Omental fat pad (tissue), 4 donors: ENCODE measurements at places on chromosomes 6 and 20.
A peak's percentile ranks its signal among the peaks of the same experiment; 100 is the strongest.

DNA sequence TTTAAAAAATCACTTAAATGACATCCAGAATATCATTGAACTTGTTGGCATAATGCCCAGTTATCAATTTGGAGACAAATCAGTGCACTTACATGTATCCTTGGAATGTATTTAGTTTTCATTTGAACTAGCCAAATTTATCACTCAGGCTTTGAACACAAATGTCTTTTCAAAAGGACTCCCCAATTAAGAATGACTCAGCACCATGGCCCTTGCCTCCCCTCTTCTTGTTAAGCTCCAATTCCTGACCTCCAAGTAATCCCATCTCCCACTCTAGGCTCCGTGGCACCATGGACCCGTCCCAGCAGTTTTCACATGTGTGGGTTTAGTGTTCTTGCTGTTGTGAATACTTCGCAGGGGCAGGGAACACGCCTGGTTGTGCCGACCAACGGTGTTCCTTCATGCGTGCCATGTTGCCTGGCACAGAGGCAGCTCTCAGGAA is 2.7 kb downstream of the AKAP12 start:
- DNase-seq: no peak

- no peak for DNase-seq
Measured at GRCh38 chr6:136764517-136764993, 27.7 kb downstream of the MAP3K5 start.

- DNase-seq: no peak
Measured at GRCh38 chr20:52748285-52748932, 223.7 kb upstream of the TSHZ2 start.

- DNase-seq: peak; percentile 52
Measured at GRCh38 chr6:138545621-138545980, 46.3 kb upstream of the NHSL1 start.

GRCh38 chr6:56004426-56004825 is 129.0 kb upstream of the BMP5 start:
- DNase-seq: no peak
